ENCODE measurements at places on chromosomes 6 and 20.

GRCh38 chr6:36924131-36924530 lies 30.4 kb upstream of the PI16 start:
- DNase-seq, result no peak

DNA sequence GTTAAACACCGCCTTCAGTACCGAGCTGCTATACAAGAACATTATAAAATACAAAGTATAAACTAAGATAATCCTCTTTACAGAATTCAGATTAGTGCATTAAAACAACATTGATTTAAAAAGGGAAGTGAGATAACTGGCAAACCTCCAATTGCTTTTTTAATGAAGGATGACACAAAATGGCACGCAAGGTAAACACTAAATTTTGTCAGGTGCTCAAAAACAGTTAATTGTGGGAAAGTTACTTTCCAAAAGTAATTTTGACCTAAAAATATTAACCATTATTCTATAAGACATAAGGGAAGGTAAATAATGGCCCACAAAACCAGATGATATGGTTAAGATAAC lies 53.3 kb downstream of the STX7 start:
- no peak for DNase-seq

GRCh38 chr6:74434171-74434570 lies 738.2 kb downstream of the CD109 start:
- DNase-seq, result no peak

GRCh38 chr20:3454831-3455230 lies 16.0 kb upstream of the ATRN start:
- DNase-seq, result no peak

- no peak for DNase-seq
These were observed 88.4 kb upstream of the RSPO3 start for GRCh38 chr6:127030111-127030510.

- no peak for DNase-seq
These were observed 54.5 kb upstream of the TAGAP start for GRCh38 chr6:159099276-159099675.

- DNase-seq, result peak; percentile 69
These were observed 1.1 kb upstream of the HLA-C start for GRCh38 chr6:31272836-31273626.

DNA sequence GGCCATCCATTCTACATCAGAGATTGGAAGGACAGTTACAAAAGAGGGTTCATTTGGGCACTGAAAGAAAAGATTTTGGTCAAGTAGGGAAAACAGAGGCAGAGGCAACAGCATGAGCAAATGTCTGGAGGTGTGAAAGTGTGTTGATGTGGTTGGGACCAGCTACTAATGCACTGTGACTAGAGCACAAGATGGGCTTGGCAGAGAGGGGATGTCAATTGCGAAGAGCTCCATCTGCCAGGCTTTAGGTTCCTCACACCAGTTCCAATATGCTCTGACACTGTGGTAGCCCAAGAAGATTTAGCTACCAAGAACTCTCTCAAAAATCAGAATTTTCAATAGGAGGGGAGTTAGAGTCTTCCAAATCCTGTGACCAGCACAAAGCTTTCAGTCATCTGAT lies 42.1 kb downstream of the TRAF3IP2 start:
- DNase-seq, result no peak

GRCh38 chr20:46592580-46593362 lies 42.3 kb upstream of the OCSTAMP start:
- no peak for DNase-seq

DNA sequence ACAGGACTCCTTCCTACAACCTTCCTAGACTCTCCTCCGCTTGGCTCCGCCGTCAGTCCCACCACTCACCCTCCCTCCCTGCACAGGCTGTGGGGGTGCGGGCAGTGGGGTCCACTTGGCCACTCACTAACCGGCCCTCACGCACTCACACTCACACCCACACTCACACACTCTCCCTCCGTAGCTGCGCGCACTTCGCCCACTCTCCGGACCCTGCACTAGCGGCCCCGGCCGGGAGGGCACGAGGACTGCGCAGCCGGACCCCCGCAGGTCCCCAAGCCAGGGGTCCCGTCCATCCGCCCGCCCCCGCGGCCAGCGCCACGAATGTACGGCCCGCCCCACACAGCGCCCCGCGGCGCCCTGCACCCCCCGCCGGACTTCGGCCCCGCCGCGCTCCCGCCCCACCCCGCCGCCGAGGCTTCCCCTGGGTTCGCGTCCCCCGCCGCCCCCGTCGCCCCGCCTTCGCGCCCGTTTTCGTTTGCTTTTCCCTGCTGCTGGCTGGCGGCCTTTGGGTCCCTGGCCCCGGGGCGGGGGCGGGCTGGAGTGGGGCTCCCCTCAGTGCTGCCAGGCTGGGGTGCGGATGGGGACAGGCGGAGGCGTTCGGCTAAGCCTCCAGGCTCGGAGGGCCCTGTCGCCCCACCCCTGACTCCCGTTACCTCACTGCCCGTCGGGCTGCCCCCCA lies 23.0 kb upstream of the SLC22A7 start:
- DNase-seq, result no peak

- no peak for DNase-seq
These were observed 151.3 kb upstream of the NT5E start for GRCh38 chr6:85298553-85298952.

DNA sequence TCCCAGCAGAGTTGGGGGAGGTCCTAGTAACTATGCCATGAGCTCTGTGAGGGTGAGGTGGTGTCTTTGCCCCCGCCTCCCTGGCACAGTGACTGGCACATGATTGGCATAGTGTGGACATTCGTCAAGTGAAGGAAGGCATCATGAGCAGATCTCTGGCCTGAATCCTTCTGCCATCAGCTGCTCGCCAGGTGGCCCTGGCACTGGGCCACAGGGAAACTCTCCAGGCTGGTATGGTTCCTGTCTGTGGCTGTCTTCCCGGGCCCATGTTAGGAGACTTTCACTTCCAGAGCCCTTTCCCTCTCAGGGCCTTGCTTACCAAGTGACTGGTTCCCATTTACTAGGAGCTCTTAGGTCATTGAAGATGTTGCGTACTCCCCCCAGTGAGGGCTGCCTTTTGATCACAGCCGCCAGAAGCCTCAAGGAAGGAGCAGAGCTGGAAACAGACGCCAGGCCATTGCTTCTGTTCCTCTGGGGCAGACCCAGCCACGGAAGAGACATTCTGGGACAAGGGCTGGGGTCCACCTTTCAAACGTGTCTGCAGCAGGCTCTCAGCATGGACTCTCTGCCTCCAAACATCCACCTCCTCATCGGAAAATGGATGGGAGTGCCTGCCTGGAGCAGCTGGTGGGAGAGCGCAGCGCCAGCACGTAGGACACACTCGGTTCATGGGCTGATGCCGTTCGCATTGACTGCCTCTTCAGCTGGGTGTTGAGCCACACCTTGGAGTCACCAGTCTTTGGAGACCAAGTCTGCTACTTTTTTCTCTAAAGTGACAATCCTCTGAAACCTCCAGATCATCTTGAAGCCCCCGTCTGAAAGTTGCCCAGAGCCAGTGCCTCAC lies 67.2 kb downstream of the PTPN1 start:
- no peak for DNase-seq

GRCh38 chr20:35146299-35146919 lies 727 bp downstream of the EDEM2 start:
- DNase-seq, result peak; percentile 11

GRCh38 chr6:2982426-2983117 lies 11.2 kb upstream of the SERPINB6 start:
- DNase-seq, result no peak

DNA sequence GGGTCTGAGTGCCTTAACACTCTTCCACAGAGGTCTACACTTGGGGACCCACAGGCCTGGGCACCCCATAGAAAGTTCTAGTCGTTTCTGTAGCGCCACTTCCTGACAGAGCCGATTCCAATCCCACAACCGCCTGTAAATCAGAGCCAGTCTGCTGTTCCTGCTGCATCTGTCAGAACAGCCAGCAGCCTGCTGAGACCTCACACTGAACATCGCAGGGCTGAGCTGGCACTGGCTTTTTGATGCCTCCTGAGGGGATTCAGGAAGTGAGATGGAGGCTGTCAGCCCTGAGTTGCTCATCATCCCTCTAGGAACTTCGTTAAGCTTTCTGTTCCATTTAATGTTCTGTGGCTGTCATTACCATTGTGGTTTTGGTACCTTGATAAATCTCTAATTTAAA lies 48.9 kb downstream of the DCBLD1 start:
- DNase-seq, result no peak

DNA sequence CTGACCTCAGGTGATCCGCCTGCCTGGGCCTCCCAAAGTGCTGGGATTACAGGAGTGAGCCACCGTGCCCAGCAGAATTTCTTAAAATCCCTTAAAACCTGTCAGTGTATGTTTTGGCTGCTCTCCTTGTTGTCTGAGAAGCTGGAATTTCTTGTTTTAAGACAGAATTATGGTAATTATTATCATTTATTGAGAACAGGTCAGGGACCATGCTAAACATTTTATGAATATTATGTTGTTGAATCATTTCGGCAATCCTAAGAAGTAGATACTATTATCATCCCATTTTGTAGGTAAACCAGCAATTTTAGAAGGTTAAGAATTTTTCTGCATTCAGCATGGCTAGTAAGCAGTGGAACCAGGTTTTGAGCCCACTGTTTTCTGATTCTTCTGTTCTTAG lies 86.1 kb upstream of the AKIRIN2 start:
- DNase-seq, result no peak

DNA sequence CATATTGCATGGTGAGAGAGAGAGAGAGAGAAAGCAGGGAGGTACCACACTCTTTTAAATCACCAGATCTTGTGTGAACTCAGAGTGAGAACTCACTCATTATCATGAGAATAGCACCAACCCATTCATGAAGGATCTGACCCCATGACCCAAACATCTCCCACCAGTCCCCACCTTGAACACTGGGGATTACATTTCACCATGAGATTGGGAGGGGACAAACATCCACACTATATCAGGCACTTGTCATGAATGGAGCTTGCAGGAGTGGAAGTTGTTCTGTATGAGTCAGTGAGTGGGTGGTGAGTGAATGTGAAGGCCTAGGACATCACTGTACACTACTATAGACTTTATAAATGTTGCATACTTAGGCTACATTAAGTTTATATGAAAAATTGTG lies 47.7 kb upstream of the RNF182 start:
- DNase-seq, result no peak

Data from CD4-positive, alpha-beta T cell (primary cell).